ENCODE measurements at places on chromosomes 3 and 15. TPM values are rescaled to one million over a fixed set of nuclear protein-coding genes. Genes with fewer than 3 reads are reported as not detected.

FANCD2 gene
- 97.9 TPM for total RNA-seq

LHFPL4 gene
- not detected for total RNA-seq

IQCF5 gene
- total RNA-seq: not detected

CACNA2D2 gene
- total RNA-seq: 1.6 TPM

HYAL1 gene
- total RNA-seq: not detected
